ENCODE measurements at places on chromosomes 7 and 10.

DNA sequence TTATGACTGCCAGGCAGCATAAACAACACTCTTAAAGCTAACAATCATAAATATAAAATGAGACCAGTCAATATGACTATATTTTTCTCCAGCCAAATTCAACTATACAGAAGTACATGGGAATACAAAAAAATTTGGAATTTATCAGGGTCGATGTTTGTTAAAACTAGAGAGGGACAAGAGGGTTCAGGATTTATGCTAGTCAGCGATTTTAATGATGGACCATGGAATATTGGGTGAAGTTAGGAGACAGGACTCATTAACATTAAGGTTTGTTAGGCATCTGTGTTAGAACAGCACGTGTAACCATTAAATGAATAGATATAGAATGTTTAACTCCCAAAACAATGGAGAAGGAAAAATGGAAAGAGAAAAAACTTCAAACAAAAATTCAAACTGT is 146.2 kb downstream of the SEM1 start:
- no peak for DNase-seq

DNA sequence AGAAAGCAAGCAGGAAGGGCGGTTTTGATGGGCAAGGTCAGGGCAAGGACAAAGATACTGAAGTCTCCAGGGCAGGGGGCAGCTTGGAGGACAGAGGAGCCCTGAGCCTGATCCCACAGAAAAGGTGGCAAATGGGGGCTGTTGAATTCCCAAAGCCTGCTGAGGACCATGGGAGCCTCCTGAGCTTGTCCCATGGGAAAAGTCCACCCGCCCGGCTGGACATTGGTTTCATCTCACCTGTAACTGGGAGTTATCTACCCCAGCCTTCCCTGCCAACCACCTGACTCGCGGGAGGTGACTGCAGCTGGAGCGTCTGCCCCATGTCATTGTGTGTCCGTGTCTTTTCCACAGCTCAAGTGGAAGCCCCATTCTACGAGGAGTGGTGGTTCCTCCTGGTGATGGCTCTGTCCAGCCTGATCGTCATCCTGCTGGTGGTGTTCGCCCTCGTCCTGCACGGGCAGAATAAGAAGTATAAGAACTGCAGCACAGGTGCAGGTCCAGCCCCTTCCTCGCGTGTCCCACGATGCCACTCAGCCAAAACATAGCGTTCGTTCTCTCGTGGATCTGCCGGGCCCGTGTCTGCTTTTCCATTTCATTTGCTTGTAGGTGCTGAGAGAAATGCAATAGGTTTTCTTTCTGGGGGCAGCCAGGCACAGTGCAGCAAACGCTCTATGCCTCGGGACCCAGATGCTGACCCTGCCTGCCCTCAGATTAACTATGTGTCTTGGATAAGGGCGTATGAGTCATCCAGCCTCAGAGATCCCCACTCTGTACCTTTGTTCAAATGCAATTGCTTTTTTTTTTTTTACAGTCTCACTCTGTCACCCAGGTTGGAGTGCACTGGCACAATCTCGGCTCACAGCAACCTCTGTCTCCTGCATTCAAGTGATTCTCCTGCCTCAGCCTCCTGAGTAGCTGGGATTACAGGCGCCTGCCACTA is 444.5 kb upstream of the FOXK1 start:
- DNase-seq = no peak

DNA sequence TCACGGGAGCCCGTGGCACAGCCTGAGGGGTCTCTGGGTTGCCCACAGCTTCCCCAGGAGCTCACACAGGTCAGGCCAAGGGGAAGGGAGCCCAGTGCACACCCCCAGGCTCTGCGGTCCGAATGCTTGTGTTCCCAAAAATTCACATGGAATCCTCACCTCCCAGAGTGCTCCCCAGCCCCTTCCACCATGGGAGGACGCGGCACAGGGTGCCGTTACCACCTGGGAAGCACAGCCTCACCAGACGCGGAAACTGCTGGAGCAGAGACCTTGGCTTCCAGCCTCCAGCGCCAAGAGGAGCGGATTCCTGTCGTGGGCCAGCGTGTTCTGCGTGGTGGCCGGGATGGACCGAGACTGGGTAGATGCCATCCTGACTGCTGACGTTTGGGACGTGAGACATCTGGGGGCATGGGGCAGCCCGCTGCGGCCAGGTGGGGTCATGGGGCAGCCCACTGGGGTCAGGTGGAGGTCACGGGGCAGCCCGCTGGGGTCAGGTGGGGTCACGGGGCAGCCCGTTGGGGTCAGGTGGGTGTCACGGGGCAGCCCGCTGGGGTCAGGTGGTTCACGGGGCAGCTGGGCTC is 149.4 kb downstream of the WDR37 start:
- DNase-seq = no peak

GRCh38 chr7:139960157-139960556 is 102.6 kb downstream of the PARP12 start:
- no peak for DNase-seq

GRCh38 chr7:111333010-111333409 is 229.3 kb downstream of the IMMP2L start:
- no peak for DNase-seq

- DNase-seq = no peak
Measured at GRCh38 chr10:32109603-32110002, 53.4 kb upstream of the KIF5B start.

DNA sequence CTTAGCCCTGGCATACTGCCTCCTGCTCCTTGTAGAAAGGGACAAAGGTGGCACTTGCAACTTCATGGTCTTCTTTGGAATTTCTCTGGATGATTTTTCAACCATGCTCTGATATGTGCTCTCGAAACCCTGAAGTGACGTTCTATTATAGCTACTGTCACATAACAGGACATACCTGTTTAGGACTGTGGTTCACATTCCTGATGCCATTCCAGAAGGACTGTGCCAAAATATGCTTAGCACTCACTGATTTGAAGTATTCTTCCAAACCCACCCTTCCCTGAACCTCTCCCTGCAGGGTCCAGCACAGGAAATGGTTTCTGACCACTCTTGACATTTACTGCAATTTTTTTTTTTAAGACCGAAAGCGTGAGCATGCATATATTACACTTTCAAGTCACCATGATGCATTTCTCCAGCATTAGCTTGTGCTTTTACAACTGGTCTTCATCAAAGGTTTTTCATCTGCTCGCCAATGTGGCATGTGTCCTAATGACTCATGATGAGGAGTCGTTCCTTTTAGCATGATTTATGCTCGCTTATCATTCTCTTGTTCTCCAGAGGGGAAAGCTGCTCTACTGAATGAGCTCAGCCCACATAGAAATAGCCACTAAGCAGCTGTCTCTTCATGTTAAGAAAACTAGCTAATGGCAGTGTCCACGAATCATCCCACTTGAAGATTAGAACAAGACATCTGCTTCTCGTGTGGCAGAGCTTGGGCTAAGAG is 135.2 kb downstream of the ADAM12 start:
- no peak for DNase-seq

Measured in NCI-H1105 (cell line).